ENCODE measurements at places on chromosomes 3 and 15. TPM values are rescaled to one million over a fixed set of nuclear protein-coding genes. Genes with fewer than 3 reads are reported as not detected.

Gene COL8A1
- total RNA-seq = 6.9 TPM

DNA sequence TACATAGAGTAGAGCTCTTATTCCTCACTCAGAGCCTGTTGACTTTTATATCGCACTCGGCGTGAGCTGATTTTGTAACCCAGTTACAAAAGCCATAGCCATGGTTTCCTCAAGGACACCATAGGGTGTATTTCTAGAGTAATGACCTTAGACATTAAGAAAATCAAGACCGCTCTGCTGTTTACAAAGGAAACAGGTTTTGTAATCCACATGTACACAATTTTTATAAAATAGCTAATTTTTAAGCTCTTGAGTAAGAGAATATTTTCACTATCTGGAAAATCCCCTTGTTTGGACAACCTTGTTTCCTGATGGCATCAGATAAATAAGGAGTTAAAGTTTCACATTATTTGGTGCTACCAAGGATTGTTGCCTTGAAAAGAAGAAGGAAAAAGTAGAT is 104.7 kb downstream of the PGPEP1L start:
- no peak overlapping the region for H3K4me3 ChIP-seq
- H3K36me3 ChIP-seq = no peaks in the 10 kb centered on the region
- no peak for DNase-seq

DNA sequence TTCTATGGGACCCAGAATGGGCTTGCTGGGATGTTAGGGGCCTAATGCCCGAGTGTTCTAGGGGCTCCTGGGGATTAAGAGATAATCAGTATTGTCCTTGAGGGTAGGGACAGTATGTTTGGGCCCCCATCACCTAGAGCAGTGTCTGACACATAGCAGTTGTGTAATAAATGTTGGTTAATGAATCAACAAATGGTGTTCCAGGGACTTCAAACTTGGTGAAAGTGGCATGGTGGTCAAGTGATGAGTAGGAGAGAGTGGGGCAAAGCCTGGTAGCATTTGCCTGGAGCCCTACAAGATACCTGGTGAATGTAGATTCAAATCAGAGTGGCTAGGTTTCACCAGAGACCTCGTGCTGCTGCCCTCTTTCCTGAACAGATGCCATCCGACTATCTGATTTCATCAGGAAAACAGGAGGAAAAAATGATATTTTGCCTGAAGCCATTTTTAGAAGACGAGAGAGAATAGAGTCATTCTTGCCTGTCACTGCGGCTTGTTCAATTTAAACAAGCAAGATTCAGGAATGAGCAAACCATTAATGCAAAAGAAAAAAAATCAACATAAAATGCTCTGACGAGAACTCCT is 117.3 kb downstream of the RPL22L1 start:
- no peak overlapping the region for H3K4me3 ChIP-seq
- DNase-seq = no peak
- no peaks in the 10 kb centered on the region for H3K27me3 ChIP-seq
- no peaks in the 10 kb centered on the region for H3K4me1 ChIP-seq
- no peak overlapping the region for H3K27ac ChIP-seq

DNA sequence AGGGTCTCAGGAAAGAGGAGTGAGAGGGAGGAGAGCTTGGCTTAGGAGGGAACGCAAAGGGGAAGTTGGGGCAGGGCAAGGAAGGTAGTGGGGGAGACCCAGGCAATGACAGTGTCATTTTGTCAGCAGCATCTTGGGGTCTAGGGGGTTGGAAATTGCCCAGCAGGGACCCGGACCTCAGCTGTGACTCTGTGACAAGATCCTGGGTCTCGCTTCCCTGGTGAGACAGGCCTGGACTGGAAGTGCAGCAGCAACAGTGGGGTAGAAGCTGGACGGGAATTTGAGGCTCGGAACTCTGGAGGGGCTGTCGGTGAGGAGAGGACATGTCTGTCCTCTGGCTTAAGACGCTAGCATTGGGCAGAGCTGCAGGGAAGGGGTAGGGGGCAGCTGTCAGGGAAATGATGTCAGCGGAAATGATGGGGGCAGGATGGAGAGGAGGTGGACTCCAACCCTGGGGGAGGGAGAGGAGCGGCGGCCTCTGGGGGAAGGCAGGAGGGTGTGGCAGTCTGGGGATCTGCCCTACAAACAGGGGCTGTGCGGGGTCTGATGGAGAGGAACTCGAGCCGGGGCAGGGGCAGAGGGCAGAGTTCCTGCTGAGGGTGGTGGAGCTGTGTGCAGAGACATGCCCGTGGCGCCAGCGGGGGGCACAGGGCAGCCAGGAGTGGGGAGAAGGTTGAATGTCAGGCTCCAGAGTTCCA is 12.3 kb downstream of the ANPEP start:
- H3K4me1 ChIP-seq = no peaks in the 10 kb centered on the region
- no peak for DNase-seq
- H3K36me3 ChIP-seq = no peaks in the 10 kb centered on the region
- H3K27me3 ChIP-seq = no peaks in the 10 kb centered on the region

Data from cardiac muscle cell (in vitro differentiated cells and primary cell).